ENCODE measurements at places on chromosomes 1 and 21.

GRCh38 chr1:30475201-30475600 lies 248.2 kb downstream of the MATN1 start:
- DNase-seq, result no peak

DNA sequence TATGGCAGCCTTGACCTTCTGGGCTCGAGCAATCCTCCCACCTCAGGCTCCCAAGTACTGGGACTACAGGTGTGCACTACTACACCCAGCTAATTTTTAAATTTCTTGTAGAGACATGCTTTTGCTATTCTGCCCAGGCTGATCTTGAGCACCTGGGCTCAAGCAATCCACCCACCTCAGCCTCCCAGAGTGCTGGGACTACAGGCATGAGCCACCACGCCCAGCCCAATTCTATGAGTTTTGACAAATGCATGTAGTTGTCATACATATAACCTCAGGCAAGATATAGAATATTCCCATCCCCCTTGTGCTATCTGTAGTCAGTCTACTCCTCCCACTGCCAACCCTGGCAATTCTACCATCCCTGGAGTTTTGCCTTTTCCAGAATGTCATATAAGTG lies 38.7 kb upstream of the TTC22 start:
- no peak for DNase-seq

DNA sequence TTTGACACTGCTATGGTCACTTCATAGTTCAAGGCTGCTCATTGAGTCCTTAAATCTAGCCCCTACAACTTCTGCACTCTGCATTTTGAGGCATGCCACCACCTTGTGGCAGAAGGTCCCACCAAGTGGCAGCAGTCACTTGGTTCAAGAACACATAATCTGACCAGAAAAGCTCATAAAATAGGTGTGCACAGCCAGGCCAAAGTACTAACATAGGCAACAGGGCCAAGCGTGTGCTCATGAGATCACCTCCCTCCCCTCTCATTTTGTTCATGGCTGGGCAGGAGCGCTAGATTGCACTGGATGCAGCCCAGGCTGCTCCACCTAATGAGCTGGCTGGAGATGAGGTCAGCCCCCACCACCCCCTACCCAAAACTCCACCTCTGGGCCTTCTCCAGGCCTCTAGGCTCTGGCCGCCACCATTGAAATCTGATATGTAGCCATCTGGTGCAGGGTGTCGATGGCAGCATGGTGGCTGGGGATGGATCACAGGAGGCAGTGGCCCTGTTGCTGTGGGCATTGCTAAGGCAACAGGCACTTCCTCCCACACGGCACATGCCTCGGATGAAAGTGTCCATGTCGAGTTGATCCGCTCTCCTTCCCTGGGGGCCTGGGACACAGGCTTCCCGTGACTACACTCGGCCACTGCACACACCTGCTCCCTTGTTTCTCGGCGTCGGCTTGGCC lies 193.2 kb downstream of the TRABD2B start:
- DNase-seq, result no peak

DNA sequence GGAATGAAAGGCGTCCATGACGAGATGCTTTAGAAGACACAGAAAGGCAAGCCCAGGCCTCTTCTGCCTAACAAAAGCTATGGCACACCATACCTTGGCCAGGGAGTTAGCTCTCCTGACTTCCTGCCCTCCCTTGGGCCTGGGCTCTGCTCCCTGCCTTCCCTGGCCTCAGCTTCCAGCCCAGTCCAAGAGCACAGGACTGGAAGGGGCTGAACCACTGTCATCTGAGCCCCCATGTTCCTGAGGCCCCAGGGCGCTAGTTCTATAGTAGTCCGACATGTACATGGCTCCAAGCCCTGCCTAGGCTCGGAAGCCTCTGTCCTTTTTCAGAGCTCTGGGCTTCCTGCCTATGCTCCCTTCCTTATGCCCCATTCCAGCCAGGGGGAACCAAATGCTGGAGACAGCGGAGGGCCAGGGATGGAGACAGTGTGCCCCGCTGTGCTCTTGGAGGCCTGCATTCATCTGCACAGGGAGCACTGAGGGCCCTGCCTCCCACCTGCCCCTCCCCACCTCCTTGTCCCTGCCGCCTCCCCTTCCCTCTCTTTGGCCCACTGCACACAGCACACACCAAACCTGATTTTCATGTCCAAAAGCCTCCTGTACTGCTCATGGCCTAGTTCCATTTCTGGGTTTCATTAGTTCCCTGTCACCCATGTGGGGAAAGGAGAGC lies 240.1 kb downstream of the RHOU start:
- DNase-seq, result no peak

- DNase-seq, result no peak
These were observed 185.9 kb upstream of the ATP1B1 start for GRCh38 chr1:168920456-168921094.

GRCh38 chr1:165281207-165281901 lies 75.2 kb downstream of the LMX1A start:
- DNase-seq, result no peak

DNA sequence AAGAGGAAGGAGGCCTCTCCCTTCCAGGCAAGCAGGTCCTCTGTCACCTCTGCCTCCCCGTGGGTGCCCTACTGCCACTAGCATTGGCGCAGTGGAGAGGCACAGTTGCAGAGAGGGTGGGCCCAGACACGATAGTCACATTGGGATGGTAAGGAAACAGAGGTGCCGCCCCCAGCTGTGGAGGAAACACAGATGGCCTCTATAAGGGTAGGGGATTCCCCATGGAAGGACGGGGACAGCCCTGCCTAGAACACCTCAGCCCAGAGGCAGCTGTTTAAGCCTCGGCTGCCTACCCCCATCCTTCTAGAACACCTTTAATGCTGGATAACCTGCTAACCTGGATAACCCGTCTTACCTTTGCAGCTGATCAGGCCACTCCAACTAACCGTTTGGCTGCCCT lies 65.7 kb upstream of the CNTN2 start:
- DNase-seq, result no peak

GRCh38 chr1:204909109-204909508 lies 38.4 kb downstream of the NFASC start:
- DNase-seq, result no peak

GRCh38 chr1:240967070-240967724 lies 355.2 kb upstream of the GREM2 start:
- no peak for DNase-seq

DNA sequence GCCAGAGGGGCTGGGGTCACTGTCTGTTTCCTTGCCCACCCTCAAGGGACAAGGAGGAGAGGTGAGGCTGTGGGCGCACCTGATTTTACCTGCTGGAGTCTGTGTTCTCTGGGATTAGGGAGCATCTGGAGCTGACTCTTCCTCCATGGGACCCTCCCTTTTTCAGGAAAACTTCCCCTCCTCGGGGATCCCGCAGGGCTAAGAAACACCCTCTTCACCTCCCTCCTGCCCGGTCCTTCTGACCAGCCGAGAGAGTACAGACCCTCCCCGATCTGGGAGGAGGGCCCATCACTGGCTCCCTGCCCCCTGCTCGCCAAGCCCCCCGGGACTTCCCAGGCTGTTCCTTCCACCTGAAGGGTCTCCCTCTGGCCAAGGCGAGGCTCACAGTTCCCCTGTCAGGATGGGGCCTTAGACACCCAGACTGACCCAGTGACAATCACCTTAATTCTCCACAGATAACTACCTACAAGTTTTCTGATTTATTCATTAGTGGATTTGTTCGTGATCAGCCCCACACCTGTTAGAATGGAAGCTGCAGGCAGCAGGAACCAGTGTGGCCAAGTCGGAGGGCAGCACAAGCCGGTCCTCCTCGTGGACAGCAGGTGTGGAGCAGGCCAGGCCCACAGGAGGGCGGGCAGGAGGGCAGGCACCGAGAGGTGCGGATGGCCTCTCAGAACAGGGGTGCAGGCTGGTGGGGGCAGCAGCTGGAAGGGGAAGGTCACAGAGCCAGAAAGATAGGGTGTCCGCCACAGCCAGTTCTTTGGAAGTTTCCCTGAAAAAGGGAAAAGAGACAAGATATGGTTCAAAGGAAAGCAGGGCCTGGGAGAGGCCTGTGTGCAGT lies 15.9 kb upstream of the SAMD11 start:
- DNase-seq, result no peak

GRCh38 chr1:19785660-19786059 lies 14.1 kb downstream of the TMCO4 start:
- DNase-seq, result no peak

GRCh38 chr1:87841332-87841731 lies 512.7 kb downstream of the LMO4 start:
- no peak for DNase-seq

GRCh38 chr21:39118061-39118460 lies 65.2 kb downstream of the PSMG1 start:
- DNase-seq, result no peak

DNA sequence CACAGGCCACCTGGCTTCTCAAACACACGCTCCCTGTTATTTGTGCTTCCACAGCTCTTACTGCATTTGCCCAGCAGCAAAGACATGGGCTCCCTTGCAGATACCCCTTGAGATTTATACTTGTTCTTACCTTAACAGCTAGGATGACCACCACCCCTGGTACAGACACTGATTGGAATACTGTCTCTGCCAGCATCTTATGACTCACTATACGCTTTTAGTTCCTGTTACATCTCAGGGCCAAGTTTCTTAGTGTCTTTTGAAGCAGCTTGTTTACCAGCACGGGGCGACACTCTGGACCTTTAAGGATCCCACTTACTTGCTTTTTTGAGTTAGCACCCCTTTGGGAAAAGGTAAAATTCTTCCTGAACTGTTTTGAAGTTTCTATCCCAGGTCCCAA lies 874.8 kb downstream of the KCNT2 start:
- DNase-seq, result no peak

GRCh38 chr1:233962878-233963277 lies 58.4 kb downstream of the SLC35F3 start:
- no peak for DNase-seq

DNA sequence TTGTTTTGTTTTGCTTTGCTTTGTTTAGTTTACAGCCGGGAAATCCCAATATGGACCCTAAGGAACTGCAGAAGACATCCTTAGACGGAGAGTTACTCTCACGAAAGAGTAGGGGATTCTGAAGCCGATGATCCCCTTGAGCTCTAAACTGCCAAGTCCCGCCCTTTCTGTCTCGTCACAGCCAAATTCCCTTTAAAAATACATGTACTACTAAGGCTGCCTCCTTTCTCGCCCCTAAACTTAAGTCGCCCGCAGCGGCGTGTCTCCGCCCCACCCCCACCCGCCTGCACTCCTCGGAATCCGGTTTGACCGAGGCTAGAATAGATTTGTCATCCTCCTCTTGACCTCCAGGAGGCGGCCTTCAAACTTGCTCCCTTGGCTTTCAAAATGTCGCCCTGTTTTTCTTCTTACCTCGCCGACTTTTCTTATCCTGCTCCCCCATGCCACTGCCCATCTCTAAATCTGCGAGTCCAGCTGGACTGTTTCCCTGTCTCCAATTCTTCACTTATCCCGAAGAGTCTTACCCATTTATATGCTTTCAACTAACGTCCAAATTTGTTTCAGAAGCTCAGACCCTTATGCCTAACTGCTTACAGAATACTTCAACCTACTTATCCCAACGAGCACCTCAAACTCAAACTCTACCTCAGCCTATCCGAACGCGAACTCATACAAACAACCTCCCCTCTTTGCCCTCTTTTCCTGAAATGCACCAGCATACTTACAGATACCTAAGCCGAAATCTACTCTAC lies 10.9 kb upstream of the BOLA1 start:
- DNase-seq, result peak; percentile 67

DNA sequence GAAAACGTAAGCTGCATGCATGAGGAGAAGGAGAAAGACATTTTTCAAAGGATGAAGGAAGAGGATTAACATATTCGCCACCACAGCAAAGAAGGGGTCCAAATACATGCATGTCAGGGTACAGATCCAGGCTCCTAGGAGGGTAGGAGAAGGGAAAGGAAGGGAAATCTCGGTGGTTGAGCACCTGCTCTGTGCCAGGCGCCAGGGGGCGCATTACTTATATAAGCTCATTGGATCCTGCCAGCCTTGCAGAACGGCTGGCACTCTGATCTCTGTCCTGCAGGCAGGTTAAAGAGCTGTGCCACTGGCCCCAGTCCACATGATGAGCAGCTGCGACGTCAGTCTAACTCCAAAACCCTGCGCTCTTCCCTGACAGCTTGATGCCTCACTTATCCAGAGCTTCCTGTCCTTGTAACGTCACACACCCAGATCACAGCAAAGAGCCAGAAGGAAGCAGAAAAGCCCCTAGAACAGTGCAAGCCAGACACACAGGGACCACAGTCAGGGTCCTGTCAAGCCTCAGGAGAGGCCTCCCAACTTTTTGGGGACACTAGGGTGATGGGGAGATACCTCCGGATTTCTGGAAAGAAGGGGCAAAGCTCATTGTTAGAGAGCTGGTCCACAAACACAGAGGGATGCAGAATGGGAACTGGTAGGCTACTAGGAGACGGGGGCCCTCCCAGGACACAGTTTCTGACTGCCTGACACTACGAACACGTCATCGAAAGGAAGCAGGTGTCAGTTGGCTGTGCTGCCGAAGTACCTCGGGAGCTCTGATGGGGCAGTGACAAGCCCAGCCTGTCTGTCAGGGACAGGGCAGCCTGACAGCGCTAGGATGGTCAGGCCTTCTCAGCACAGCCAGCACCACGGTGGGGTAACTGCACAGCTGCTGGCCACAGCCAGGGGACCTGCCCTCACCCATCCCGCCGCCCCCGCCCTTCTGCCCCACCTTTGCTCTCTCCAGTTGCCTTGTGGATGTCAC lies 99.1 kb downstream of the BEND5 start:
- peak; percentile 20 for DNase-seq

GRCh38 chr1:246805135-246805716 lies 81.0 kb downstream of the SCCPDH start:
- no peak for DNase-seq
